Activated T-cell treated with anti-CD3 and anti-CD28 coated beads, Interleukin-2, amount 50 U/mL, for 72 hours (primary cell): ENCODE measurements at places on chromosomes 5 and 9.
A peak's percentile ranks its signal among the peaks of the same experiment; 100 is the strongest.

- no peak for DNase-seq
Observed at GRCh38 chr9:38229104-38229500, 160.1 kb upstream of the SHB start.

GRCh38 chr9:30722065-30722464 lies 1662.4 kb upstream of the ACO1 start:
- no peak for DNase-seq

GRCh38 chr5:108924457-108924961 lies 176.8 kb downstream of the FER start:
- DNase-seq = no peak

- no peak for DNase-seq
Observed at GRCh38 chr5:33531037-33531298, 90.2 kb downstream of the TARS1 start.

DNA sequence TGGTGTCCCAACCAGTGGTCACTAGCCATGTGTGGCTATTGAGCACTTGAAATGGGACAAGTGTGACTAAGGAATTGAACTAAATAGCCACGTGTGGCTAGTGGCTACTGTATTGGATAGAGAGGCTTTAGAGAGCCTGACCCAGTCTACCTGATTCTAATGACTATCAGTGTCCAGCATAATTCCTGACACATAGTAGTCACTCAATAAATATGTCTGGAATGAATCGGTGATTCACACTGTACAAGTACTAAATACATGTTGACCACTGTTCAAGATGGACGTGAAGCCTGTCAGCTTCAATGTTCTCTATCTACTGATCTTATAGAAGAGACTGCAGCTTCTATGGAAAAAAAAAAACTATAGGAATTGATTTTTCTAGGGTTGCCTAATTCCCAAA lies 57.7 kb upstream of the MAST4 start:
- DNase-seq = no peak

- no peak for DNase-seq
Observed at GRCh38 chr5:10073441-10074104, 176.1 kb downstream of the ATPSCKMT start.

- no peak for DNase-seq
Observed at GRCh38 chr9:16718952-16719351, 151.5 kb downstream of the BNC2 start.

- no peak for DNase-seq
Observed at GRCh38 chr5:139740138-139740991, 55.2 kb upstream of the PSD2 start.

- no peak for DNase-seq
Observed at GRCh38 chr5:65014769-65015168, 246.0 kb downstream of the CWC27 start.

GRCh38 chr5:133859073-133859472 lies 109.4 kb downstream of the C5orf15 start:
- DNase-seq = no peak

DNA sequence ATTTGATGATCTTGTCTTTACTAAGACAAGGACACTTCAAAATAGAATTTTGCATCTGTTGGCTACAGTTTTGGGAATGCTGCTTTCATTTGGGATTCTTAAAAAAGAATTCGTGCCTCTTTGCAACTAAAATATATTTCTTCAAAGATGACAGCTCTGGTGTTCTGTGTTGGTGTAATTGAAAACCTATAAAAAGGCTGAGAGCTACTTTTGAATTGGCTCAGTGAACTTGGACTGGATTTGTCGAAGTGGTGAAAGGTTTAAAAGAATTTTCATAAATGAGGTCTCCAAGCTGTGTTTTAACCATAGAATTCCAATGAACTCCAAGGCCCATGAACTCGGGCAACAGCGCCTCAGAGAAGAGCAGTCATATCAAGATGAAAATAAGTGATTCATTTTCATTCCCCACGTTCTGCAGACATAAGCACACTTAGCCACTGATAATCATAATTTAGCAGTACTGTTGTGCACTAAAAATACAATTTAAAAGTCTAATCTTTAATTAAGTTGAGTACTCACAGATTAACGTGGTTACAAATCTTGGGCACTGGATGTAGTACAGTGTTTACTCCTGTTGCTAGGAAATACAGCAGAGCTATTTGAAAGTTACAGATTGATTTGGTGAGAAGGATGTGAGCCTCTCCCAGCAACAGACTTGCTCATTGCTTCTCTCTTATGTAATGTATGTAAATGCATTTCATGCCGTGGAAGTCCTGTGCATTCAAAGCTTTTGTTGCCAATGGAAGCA lies 10.9 kb downstream of the SNCAIP start:
- DNase-seq = no peak

DNA sequence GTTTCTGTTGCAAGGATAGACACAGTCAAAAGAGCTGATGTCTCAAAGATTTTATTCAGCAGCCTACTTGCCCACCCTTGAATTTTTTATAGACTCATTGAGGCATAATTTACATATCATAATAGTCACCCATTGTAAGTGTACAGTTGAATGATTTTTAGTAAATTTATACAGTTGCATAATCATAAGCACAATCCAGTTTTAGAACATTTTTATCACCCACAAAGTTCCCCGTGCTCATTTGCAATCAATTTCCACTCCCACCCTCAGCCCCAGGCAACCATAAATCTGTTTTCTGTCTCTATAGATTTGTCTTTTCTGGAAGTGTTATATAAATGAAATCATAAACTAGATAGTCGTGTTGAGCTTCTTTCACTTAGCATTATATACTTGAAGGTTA lies 517.7 kb downstream of the TLE1 start:
- no peak for DNase-seq

- DNase-seq = no peak
Observed at GRCh38 chr5:29697785-29698414, 1495.6 kb upstream of the CDH6 start.

DNA sequence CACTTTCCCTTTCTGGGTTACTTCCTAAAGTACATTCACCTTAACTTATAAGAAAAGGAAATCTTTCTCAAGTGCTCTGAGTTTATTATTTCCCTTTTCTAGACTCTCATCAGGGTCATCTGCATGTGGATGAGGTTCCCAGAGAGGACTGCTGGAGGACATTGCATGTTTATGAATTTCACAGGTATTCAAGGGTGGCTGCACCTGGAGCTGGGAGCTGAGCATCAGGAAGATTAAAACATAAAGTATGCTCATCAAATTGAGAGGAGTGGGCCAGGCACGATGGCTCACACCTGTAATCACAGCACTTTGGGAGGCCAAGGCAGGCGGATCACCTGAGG lies 34.7 kb upstream of the PLIN2 start:
- DNase-seq = no peak

DNA sequence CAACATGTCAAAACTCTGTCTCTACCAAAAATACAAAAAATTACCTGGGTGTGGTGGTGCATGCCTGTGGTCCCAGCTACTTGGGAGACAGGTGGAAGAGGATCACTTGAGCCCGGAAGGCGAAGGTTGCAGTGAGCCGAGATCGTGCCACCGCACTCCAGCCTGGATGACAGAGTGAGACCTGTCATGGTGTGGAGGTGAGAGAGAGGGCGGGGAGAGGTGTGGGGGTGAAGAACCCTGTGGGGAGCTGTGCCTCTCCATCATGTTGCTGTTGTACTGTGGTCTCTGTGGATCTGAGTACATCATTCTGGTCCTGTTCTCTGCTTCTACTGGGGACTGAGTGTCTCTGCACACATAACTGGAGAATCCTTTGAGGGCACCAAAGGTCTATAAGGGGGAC lies 11.3 kb upstream of the SLC34A1 start:
- DNase-seq = no peak

DNA sequence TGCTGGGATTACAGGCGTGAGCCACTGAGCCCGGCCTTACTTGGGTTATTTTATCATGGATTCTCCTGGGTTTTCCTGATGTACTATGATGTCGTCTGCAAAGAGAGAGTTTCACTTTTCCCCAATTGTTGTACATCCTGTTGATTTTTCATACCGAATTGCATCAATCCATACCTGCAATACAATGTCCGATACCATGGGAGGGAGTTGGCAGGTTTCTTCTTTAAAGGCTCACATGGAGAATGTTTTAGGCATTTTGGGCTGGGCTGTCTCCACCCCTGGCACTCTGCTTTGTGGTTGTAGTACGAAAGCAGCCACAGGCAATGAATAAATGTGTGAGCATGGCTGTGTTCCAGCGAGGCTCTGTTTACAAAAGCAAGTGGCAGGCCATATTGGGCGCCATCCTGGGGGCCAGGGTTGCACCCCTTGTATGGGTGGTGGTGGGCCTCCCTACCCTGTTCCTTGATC lies 35.1 kb upstream of the EXOC3 start:
- DNase-seq = no peak

DNA sequence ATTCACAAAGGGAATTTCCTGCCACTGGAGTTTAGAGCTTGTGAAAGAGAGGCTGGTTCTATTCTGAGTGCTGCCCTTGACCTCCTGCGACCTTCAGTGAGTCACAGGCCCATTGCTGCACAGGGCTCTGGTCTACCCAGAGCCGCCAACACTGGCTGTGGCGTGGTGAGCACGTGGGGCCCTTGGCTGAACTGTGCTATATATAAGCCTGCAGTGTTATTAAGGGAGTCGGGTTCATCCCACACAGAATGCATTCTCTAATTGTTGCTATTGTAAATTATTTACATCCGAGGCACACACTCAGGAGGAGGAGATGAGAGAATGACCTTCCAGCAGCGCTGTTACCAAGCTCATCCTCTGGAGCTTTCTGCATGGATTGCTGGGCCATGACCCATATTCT lies 47.1 kb downstream of the BRINP1 start:
- DNase-seq = no peak

- no peak for DNase-seq
Observed at GRCh38 chr5:89723907-89724306, 685.6 kb downstream of the CETN3 start.

- DNase-seq = no peak
Observed at GRCh38 chr9:81499021-81499454, 190.3 kb downstream of the TLE1 start.

DNA sequence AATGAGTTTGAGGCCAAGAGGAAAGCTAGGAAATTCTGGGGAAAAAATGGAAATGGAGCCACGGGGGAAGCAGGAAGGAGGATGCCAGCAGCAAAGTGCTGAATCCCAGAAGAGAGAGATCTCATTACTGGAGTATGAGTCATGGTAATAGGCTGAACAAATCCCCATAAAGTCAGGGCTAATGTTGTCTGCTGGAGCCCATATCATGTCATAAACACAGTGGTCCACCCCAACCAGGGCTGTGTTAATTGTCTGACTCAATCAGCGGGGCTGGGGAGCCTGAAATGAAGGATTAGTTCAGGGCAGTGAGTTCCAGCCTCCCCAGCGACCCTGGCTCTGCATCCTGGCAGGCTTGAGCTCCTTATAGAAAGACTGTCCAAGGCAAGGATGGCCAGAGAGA lies 68.8 kb downstream of the TLR4 start:
- DNase-seq = no peak

DNA sequence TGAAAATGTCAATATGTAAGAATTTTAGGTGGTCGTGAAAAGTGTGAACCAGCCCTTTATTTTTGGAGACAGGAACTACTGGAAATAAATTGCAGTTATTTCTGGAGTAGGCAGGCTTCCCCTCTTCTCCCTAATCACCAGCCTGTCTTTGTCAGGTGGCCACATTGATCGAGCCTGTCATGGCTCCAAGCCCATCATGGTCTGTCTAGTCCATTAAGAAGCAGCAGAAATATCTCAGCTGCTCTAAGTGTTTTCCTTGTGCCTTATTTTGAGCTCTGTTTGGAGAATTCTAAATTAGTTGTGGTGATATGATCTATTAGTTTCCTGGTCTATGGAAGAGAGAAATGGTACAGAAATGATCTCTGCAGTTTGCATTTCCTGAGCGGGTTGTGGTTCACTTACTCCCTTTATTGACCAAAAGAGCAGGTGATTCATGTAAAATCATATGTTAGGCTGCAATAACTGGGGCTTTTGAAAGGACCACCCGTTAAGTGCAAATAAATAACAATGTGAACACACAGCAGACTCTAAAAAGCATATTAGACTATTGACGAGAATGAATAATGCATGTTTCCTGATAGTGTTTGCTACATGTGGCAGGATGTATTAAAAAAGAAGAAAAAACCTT lies 42.3 kb downstream of the BASP1 start:
- no peak for DNase-seq

GRCh38 chr9:115327436-115328122 lies 209.6 kb upstream of the TNC start:
- no peak for DNase-seq

DNA sequence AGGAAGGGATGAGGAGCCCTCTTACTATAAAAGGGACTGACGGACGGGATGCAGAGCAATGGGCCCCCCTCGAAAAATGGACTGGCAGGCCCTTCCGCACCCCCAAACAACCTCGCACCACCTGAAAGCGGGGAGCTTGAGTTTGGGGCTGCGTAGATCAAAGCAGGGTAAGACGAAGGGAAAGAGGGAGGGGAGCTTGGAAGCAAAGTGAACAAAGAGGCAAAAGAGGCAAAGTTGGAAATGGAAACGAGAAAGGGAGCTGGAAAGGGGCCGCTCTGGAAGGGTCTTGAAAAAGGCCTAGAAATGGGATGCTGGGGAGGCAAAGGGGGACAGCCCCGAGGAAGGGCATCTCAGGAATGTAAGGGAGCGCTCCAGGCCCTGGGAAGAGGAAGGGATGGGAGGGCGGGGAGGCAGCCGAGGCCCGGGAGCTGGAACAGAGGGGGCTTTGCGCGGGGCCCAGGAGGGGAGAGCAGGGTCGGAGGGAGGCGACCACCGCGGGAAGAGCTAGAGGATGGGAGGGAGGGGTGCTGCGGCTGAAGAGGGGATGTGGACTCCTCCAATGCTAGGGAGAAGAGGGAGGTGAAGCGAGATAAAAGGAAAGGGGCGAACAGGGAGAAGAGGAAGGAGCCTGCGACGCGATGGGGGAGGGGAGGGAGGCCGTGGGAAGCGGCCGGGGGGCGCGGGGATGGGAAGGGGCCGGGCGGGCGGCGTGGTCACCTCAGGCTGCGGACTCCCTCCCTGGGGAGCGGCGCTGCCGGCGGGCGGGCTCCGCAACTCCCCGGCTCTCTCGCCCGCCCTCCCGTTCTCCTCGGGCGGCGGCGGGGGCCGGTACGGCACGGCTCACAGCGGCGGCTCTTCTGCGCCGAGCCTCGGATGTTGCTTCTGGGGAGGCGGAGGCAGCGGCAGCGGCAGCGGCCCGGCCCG lies 577 bp downstream of the RNF145 start:
- DNase-seq = peak; percentile 17

DNA sequence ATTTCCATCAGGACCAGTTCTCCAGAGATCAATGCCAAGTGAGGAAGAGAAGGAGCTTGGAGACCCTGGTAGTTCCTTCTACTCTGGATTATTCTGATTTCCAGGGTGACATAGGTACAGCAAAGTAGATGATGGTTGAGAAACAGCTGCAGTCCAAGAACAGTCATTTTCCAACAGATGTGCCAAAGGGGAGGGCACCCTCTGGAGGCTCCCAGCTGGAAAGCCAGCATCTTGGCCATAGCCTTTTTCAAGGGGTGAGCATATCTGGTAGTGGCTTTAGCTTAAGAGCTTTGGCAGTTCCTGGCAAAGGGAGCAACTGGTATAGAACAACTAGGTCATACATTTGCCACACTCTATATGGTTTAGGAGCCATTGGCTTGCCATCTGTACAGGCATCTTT lies 492.7 kb downstream of the RASEF start:
- DNase-seq = no peak

- DNase-seq = peak; percentile 66
Observed at GRCh38 chr5:141637767-141638419, 1.1 kb downstream of the RELL2 start.
